ENCODE measurements at places on chromosomes 11 and 22.

DNA sequence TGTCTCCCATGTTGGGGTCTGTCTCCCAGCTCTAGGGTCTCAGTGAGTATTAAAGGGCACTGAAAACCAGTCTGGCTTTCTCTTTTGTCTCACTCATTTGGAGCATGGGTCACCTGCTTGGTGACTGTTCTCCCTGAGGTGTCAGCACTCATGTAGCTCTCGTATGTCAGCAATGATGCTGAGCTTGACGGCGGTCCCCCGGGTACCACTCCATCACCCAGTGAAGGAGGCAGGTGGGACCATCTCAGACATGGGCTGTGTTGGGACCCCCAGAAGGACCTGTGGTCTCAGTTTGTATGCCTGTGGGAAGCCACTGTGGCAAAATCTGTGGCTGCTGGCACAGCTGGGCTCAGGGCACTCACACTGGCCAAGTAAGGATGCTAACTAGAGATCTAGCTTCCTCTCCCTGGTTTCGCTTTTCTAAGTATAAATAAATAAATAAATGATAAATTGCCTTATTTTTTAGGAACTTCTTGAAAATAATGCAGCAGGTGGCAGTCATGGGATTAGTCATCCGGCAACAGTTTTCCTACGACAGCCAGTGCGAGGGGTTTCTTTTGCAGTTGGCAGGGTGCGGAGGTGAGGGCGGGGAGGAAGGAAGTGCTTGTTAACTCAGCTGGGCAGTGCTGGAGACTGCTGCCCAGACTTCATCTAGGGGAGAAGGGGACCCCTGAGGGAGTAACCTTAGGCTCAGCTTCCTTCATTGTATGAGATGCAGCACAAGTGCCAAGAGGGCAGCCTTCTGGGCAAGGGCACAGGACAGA is 48.8 kb downstream of the OSBP2 start:
- DNase-seq, result no peak

- no peak for DNase-seq
Observed at GRCh38 chr11:862081-862661, 19.5 kb downstream of the TSPAN4 start.

- DNase-seq, result no peak
Observed at GRCh38 chr22:27327497-27327896, 474.1 kb downstream of the MN1 start.

DNA sequence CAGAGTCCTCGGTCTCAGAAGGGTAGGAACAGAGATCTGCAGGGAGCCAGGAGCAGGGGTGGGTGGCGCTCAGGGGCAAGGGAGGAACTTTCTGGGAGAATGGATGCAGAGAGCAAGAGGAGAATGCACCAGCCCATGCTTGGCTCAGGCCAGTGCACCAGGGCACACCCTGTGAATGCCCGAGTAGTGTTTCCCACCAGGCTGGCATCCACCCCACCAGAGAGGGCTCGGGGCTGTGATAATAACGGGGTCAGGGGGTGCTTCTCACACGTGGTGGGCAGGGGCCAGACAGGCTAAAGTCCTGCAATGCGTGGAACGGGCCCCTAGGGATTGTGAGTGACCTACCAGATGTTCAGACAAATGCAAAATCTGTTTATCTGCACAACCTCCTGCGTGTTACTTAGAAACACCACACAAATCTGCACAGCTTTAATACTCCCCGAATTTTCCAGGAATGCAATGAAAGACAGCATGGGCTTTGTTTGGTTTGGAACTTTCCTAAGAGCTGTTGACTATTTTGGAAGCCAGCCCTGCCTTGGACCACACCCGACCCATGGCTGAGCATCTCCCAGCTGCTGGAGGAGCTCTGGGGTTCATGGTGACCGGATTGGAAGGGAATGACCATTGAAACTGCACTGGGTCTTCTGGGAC is 368.3 kb downstream of the SHANK2 start:
- DNase-seq, result no peak

- no peak for DNase-seq
Observed at GRCh38 chr22:37213218-37213855, 1.1 kb upstream of the SSTR3 start.

DNA sequence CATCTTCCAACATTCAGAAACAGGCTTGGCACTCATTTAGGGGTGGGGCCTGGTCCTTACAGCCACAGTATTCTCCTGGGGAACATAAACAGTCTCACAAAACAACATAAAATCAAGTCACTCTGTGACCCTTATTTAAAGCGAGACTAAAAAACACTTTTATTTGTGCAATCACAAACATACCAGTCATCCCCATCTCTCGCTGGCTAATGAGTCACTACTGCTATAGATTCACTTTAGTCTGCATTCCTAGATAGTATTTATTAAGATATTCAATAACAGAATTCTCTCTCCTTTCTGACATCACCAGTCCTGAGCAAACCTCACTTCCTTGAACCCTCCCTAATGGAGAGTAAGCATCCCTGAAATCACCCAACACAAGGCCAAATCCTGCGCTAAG is 68.0 kb downstream of the ZBTB44 start:
- DNase-seq, result no peak

GRCh38 chr11:16815047-16815767 is 76.8 kb downstream of the C11orf58 start:
- DNase-seq, result no peak

GRCh38 chr11:2420502-2421225 is 20.1 kb downstream of the TSSC4 start:
- DNase-seq, result peak; percentile 56

DNA sequence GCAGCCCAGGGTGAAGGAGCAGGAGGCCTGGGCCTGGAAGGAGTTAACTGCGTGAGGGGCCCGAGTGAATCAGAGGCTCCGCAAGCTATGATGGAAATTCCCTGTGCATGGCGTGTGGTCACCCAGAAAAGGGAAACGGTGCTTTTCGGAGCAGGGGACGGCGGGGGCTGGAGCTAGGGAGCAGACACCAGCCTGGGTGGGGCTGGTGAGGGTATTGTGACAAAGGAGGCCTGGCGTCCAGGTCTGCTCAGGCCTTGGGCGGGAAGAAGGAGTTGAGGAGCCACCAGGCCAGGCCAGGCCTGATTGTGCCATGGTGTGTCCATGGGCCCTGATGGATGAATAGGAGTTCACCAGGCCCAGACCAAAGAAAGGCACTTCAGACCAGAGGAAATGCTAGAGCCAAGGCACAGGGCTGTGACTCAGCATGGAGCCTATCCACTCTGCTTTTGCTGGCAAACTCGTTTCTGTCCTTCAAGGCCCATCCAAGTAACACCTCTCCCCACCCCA is 12.8 kb upstream of the SPI1 start:
- no peak for DNase-seq

DNA sequence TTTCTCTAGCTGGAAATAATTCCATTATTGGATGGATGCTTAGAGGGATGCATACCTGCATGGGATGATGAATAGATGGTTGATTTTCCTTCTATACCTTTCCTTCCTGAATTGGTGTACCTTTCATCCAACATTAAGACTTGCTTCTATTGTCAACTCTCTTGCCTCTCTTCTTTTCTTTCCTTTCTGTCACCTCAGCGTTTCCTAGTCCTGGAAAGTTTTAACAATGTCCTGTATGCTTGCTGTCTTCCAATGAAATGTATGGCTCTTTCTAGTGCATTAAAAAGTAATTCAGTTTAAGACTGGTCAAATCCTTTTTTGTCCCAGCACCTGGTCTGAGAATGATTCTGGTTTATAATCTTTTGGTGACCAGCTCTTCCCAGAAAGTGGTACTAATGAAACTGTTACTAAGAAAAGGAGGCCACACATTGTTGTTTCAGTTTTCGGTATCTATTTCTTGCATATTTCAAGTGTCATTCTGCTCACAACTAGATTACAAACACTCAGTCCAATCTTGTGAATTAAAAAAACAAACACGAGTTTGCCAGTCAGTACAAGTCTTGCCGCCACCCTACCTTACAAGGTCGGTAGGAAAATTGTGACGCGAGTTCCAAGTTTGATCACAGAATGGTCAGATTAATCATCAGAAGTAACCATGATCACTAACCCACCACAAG is 8.0 kb downstream of the POU2AF1 start:
- DNase-seq, result no peak

- no peak for DNase-seq
Observed at GRCh38 chr22:17612057-17612456, 16.5 kb downstream of the ATP6V1E1 start.

DNA sequence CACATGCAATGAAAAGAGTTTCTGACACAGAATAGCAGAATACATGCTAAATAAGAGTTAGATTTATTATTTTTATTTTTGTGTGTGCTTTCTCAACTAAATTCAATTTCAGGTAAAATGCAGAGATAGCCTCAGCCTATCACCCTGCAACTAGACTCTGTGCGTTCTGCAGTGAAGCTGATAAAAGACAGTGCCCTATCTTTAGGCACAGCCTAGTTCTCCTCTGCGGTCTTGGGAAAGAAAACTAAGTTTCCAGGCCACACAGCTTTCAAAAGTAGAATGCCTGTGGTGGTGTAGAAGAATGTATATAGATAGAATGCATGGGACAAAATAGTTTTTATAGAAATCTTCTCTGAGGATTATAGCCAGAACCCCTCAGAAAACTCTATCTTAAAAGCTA is 12.0 kb upstream of the MMP1 start:
- no peak for DNase-seq

GRCh38 chr22:29690476-29690875 is 29.3 kb upstream of the CABP7 start:
- no peak for DNase-seq

DNA sequence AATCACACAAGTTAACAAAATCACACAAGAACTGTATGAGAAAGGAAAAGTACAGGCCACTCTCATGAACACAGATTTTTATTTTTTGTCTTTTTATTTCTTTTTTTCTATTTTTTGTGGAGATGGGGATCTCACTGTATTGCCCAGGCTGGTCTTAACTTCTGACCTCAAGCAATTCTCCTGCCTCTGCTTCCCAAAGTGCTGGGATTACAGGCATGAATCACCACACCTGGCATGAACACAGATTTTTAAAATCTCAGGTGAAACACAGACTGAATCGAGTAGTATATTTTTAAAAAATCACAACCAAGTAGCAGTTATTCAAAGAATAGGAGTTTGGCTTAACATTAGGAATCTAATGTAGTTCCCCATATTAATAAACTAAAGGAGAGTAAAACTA is 18.3 kb downstream of the RNF169 start:
- no peak for DNase-seq

DNA sequence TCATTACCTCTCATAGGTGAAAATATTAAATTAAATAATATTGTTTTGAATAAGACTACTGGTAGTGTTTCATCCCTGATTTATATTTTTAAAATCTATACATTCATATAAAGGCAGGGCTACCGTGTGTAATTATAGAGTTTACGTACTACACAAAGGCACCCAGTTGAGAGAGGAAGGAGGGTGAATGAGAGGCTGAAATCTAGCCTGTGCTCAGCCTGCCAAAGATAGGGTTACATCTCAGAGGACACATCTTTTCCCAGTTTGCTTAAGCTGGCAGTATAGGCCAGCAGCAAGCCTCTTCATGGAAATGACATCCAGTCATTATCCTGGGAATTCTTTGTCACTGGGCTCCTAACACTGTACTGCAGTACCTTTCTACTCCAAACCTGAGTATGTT is 7.5 kb upstream of the B3GNT6 start:
- no peak for DNase-seq

DNA sequence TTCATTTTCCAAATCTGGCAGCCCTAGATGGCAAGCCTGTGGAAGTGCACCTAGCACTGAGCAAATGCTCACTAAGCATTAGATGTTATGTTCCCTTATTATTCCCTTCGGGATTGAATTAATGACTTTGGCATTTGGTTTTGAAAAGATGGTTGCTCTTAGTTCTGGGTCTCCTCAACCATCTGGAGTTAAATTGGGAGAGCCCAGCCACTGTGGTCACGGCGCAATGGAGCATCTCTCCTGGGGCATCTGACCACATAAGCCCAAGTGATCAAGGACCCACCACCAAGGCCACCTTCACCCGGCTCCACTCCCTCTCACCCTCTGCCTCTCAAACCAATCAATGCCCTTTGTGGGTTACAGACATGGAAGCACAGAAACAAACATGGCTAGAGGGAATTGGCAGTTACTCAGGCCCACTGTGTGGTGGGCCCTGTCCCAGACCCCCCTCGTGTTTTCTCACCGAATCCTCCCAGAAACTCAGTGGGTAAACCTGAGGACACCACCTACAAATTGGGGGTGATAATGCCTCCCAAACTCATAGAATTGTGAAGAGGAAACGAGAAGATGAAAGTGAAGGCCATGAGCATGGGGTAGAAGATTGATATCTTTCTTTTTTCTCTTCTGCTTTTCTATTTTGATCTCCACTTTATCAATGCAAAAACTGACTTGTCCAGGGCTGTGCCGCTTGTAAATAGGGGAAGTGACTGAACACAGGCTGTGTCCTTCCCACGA is 52.2 kb downstream of the IRAG1 start:
- no peak for DNase-seq

DNA sequence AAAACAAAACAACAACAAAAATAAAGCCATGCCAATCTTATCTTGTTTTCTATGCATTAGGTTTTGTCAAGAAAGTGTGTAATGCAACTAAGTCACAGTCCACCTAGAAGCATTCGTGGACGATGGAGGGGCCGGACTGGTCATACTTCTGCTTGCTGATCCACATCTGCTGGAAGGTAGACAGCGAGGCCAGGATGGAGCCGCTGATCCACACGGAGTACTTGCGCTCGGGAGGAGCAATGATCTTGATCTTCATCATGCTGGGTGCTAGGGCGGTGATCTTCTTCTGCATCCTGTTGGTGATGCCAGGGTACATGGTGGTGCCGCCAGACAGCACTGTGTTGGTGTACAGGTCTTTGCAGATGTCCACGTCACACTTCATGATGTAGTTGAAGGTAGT is 18.3 kb upstream of the EP300 start:
- no peak for DNase-seq

DNA sequence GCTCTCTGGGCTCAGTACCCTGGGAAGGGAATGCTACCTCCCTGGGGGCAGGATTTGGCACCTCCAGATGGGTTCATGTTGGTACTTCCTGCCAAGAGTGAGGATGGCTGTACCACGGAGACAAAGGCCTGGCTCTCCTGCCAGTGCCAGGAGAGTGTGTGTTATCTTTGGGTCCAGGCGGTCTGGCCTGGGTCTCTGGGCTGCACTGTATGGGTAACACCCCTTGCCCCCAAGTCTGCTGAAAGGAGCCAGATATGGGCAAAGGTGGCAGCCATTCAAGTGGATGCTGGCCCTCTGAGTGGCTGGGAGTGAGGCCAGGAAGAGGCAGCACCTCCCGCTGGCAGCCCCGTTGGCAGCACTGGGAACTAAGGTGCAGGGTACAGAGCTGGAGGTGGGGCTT is 91.5 kb downstream of the NECTIN1 start:
- DNase-seq, result no peak

DNA sequence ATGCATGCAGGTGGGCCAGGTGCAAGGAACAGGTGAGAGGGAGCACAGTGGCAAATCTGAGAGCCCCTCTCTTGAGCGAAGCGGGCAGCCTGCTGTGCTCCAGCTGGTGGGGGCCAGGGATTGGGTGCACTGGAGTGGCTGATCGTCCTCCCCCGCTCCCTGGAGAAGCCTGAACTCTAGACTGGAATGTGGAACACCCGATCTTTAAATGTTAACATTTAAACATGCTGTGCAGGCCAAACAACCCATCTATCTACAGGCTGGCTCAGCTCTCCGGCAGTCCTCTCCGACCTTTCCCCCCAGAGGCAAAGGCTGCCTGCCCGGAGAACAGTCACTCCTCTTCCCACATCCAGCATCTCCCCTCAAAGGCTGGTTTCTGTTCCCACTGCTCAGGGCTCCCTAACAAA is 5.1 kb downstream of the MRGPRF start:
- no peak for DNase-seq

GRCh38 chr11:94211261-94211830 is 82.7 kb downstream of the PANX1 start:
- DNase-seq, result no peak

- DNase-seq, result no peak
Observed at GRCh38 chr11:100575860-100576717, 111.0 kb upstream of the ARHGAP42 start.

Measured in stimulated activated CD4-positive, alpha-beta T cell treated with anti-CD3 and anti-CD28 coated beads, Interleukin-1b, Interleukin-23, amount 100 ng/mL, for 24 hours (primary cell).